ENCODE measurements at places on chromosomes 7 and 10.

DNA sequence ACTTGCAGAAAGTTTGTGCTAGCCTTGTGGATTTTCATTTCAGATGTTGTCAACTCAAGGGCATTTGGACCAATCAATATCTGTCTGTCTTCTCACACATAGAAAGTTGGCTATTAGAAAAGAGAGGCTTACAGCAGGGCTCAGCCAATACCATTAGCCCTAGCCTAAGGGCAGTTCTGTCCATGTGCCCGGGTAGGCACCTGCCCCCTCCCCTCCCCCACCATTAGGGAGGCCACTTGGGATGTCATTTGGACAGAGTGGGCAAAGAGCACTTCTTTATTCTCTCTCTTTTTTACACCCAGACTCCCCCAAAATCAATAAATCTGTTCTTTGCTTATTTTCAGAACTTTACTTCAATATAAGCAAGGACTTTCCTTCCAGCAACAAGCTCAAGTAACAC, 188.5 kb upstream of the MKI67 start:
- DNase-seq = no peak

DNA sequence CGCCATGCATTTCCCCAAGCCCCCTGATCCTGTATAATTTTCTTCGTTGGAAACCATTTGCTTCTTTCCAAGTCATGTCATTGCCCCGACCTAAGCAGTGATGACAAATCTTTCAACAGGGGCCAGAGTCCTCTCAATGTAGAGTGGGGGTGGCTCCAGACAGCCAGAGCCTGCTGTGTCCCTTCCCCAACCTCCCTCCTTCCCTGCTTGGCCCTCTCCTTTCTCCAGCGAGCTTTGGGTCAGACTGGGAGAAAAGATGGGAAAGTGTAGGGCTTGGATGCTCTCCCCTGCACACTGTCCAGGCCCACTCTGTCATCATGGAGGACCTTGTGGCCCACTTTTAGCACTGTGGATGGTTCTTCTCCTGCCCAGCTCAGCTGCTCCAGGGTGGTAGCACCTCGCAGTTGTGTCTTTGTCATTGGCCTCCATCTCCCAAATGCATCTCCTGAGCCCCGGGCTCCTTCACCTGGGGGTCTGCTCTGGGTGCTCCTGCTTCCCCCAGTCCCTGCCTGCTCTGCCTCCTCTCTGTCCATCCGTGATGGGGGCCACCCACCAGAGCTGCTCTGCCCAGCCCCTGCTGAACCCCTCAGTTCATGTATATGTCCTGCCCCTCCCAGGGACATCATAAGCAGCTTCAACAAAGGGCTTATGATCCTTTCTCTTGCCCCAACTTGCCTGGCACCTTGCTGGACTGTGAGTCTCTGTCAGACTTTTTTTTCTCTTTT, 37.5 kb downstream of the BTBD16 start:
- DNase-seq = no peak

DNA sequence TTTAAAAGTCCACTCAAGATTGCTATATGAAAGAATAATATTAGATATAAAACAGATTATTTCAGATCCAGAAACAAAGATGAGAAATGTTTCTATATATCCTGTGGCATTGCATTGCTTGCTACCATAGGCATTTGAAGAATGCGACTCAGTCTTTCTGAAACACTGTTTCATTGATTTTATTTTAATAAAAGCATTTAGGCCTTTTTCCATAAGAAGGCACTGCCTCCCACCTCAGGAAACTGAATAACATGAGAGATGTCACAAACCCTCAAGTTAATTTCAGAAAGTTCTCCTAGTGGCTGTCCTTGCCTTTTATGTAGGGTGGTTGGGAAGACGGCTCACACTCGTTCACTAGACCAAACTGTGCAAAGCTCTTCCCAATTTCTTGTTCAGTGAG, 23.3 kb downstream of the PRPS1L1 start:
- DNase-seq = no peak

DNA sequence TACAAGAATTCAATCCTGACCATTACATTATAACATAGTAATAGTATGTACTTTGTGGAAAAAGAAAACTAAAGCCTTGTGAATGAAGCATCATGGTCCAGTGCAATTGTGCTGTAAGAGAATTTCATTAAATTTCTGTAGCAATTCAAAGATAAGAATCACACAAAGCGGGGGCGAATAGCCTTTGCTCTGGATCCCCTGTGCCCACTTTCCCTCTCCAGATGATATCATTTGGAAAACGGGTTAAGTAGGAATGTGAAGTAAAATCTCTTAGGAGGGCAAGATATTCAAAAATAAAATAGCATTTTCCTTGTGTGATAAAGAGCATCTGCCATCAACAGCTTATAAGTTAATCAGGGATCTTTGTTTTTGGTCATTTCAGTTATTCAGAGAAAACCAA, 177.1 kb downstream of the CHRM2 start:
- no peak for DNase-seq

DNA sequence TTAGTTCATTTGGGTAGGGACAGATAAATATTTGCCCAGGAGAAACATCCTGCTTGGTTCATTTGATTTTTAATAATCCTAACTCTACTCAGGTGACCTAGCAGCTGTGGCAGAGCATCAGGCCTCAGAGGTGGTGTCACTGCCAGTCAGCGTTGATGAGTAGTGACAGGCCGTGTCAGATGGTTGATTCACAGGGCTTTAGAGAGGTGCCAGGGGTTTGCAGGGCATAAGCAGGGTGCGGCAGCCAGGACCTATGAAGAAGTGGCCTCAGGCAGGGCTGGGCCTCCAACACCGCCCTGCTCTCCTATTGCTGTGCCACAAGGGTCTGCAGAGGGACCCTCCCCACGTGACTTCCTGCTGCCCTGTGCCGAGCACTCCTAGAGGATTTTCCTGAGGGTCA, 128.1 kb downstream of the HECW1 start:
- DNase-seq = no peak

GRCh38 chr7:66689081-66689480, 51.5 kb upstream of the RABGEF1 start:
- no peak for DNase-seq

DNA sequence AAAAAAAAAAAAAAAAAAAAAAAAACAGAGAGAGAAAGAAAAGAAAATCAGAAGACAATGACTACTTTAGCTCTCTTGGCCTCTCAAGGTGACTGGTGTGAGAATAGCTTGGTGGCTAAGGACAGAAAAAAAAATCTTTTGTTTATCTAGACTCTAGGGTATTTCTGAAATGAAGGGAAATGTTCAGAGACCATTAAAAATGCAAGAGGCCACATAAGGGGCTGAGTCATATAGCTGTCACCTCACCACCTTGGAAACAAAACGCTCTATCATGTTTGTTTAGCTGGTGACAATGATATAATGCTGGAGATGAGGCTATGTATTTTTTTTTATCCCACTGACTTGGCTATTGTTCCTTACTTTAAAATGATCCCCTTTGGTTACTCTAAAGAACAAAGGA, 287.0 kb upstream of the CDC14C start:
- no peak for DNase-seq

DNA sequence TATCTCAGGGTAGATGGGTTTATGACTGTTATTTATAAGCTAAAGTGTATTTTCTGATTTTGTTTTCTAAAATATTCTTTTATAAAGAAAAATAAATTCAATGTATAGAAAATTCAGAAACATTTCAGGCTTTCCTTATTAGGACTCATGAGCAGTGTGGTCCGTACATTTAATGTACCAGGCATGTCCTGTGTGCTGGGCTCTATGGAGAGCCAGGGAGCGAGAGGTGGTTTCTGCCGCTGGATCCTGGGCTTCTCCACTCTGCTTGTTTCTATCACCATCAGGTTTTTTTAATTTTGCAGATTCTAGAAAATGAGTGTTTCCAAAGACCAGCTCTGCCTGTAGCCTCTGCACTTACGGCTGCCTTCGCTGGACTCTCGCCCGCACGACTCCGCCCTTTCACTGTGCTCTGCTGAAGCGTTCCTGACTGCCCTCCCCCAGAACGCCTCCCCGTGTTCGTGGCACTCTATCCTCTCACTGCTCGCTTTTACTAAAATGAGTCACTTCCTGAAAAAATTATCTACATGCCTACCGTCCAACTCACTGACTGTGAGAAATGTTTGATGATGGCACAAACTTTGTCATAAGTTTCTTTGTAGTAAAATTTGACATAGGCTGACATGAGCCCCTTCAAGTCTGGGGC, 188.5 kb downstream of the ZMYND11 start:
- DNase-seq = no peak

GRCh38 chr7:33854801-33855350, 50.5 kb upstream of the BMPER start:
- DNase-seq = no peak

GRCh38 chr10:80140251-80140650, 7.7 kb downstream of the PLAC9 start:
- DNase-seq = no peak

DNA sequence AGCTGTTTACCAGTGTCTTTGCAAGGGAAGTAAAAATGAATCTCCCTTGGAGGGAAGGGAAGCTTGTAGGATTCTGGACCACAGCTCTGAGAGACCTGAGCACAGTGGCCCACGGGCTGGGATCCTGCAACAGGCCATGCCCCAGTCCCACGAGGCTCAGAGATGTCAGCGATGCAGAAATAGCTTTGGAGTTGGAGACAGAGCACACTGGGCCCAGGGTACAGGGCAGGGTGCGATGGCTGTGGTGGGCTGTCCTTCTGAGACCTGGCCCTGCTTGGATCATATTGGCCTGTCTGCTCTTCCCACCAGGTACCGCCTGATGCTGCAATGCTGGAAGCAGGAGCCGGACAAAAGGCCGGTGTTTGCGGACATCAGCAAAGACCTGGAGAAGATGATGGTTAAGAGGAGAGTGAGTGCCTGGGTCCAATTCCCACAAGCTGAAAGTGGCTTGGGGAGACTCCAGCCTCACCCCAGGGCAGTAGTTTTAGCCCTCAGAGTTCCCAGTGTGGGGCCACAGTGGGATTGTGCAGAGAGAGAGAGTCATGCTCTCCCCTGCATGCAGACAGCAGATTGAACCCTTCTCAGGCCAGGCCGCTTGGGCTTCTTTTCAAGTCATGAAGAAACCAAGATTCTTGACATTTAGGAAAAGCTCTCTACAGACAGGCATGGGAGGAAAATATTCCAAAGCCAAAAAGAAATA, 13.5 kb upstream of the CSGALNACT2 start:
- no peak for DNase-seq

DNA sequence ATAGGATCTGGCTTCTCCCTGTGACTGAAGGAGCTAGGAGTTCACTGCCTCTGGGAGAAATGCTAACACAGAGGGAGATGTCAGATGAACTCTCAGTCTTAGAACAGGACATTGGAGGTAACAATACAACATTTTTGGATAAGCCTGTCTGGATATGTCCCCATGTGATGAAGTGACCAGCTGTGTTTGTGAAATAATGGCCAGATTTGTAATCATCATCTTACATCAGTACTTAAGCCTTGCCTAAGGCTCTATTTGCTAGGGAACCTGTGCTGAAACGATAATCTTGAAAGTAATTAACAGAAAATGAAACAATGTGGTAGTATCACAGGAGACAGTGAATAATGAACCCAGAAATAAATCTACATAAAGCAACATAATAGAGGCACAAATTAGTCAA, 56.2 kb downstream of the CRPPA start:
- DNase-seq = no peak

- no peak for DNase-seq
Measured at GRCh38 chr7:141674702-141675101, 27.3 kb downstream of the DENND11 start.

- no peak for DNase-seq
Measured at GRCh38 chr10:5983774-5984173, 6.4 kb upstream of the IL15RA start.

DNA sequence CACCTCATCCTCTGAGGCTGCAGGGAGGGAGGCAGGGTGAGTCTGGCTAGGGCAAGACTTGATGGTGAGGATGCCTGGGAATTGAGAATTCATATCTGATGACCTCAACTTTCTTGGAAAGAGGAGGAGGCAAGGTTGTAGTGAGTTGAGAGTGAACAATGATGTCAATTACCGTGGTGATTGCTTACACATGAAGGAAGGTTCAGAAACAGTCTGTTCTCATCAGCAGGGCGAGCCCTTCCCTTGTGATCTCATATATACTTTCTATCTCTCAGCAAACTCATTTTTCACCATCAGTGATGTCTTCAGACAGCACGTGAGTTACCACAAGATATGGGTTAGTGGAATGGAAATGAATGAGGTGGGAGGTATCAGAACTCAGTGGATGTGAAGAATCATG, 20.1 kb upstream of the COL13A1 start:
- DNase-seq = no peak

- no peak for DNase-seq
Measured at GRCh38 chr7:127534636-127535035, 50.8 kb downstream of the GCC1 start.

- DNase-seq = no peak
Measured at GRCh38 chr7:73446682-73447081, 13.1 kb downstream of the FZD9 start.

- DNase-seq = no peak
Measured at GRCh38 chr7:80726666-80727065, 88.2 kb downstream of the CD36 start.

- DNase-seq = peak; percentile 61
Measured at GRCh38 chr7:138979226-138979979, 1.8 kb downstream of the KIAA1549 start.

GRCh38 chr10:99926925-99927720, 82.6 kb downstream of the DNMBP start:
- no peak for DNase-seq

DNA sequence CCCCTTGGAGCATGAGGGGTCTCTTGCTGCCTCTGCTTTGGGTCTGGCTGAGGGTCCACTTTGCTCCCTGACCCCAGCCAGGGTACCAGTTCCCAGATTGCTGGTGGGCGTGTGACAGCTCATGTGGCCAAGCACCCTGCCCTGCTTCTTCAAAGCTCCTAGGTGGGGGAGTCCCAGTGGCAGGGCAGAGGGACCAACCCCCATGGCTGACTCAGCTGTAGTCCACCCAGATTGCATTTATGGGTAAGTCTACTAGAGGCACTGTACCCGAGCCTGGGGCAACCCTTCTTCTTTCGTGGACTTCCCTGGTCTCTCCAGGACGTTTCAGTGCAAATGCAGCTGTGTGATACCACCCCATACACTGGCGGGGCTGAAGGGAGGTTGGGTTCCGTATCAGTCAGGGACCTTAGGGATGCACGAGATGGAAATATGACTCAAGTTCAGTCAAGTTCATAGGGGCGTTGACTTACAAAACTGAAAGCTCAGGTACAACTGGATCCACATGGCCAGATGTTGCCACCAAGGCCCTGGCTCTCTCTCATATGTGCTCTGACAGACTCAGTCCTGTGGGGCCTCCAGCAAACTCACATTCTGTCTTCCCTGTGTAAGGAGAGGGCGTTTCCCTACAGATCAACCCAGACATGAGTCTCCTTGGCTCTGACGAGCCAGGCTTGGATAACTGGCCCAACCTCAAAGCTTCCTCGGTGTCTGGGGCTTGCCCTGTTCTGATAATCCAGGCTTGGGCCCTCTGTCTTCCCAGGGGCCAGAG, 13.6 kb downstream of the PTPRE start:
- no peak for DNase-seq

- DNase-seq = no peak
Measured at GRCh38 chr7:47531584-47532492, 50.1 kb downstream of the TNS3 start.

DNA sequence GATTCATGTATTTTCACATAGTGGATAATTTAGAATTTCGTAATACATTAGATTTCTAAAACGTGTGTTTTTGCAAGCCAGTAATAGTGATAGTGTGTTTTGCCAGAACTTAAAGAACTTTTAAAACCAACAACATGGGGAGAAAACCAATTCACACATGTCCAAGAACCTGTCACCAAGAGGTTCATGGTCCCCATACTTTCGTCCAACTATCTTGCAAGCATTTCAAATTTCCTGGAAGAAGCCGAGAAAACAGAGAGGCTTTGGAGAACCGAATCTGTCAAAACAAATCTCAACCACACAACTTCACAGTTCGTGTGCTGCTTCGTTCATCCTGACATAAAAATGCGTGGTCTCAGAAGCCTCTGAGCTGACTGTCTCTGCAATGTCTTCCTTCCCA, 31.9 kb downstream of the GFRA1 start:
- no peak for DNase-seq
